Stimulated activated CD8-positive, alpha-beta memory T cell treated with anti-CD3 and anti-CD28 coated beads, Interleukin-15, amount 100 ng/mL, for 24 hours (primary cell): ENCODE measurements at places on chromosomes 6 and 20.

DNA sequence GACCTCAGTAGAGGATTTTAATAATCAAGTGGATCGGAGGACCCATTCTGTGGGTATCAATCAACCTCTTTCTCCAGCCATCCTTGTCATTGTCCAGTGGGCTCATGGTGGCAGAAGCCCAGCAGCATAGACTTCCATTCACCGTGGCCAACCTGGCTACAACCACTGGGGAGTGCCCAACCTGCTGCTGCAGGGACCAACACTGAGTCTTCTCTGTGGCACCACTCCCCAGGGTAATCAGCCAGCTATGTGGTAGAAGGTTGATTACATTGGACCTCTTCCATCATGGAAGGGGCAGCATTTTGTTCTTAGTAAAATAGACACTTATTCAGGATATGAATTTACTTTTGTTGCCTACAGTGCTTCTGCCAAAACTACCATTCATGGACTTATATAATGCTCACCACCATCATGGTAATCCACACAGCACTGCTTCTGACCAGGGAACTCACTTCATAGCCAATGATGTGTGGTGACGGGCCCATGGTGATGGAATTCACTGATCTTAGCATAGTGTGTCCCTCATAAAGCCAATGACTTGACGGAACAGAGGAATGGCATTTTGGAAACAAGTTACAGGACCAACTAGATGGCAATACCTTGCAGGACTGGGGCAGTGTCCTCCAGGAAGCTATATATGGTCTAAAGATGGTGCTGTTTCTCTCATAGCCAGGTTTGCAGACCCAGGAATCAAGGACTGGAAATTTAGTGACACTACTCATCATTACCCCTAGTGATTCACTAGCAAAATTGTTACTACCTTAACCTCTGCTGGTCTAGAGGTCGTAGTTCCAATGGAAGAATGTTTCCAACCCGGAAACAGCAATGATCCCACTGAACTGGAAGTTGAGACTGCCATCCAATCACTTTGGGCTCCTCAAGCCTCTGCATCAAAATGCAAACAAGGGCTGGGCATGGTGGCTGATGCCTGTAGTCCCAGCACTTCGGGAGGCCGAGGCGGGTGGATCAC, 7.6 kb downstream of the CD24 start:
- DNase-seq, result no peak

GRCh38 chr6:51529240-51529639, 558.2 kb downstream of the PKHD1 start:
- DNase-seq, result no peak

- no peak for DNase-seq
Observed at GRCh38 chr6:165929607-165930006, 238.0 kb downstream of the TBXT start.

DNA sequence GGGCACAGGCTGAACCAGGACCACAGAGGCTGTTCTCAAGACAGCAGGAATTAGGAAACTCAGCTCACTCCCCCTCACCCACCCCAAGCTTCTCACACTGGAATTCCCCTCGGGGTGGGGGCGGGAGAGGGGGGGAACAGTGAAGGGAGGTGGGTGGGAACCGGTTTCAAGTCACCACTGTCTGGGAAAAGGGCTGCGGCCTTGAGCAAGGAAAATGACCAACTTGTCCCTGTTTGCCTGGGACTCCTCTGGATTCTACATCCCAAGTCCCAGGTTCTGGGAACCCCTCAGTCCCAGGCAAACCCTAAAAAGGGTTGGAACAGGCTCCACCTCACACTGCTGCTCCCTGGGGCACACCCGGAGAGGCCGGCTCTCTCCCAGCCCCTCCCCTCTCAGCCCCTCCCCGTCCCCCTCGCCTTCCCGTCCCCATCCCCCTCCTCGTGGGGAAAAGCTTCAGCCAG, 230.7 kb downstream of the TFAP2C start:
- no peak for DNase-seq

DNA sequence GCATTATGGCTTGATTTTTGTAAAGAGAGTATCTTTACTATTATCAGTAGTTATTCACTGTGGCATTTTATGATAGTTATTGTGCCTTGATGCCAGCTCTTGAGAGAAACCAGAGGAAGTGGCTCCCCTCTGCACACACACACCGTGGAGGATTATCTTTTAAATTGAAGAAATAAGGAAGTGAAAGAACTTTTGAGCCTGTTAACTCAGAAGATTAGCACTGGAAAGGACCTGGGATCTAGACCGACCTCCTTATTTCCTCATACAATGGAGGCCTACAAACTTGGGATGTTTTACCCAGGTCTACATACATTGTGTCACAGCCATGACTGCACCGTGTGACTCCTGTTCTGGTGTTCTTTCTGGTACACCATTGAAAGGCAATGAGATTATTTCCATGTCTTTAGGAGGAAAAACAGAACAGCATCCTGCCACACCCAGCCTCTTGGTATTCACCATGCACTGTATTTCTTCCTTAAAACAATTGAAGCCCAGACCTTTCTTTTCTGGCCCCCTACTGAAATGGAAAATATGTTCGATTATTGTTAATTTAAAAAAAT, 40.6 kb downstream of the HECA start:
- DNase-seq, result no peak

- DNase-seq, result no peak
Observed at GRCh38 chr6:135647521-135647920, 150.0 kb upstream of the AHI1 start.

DNA sequence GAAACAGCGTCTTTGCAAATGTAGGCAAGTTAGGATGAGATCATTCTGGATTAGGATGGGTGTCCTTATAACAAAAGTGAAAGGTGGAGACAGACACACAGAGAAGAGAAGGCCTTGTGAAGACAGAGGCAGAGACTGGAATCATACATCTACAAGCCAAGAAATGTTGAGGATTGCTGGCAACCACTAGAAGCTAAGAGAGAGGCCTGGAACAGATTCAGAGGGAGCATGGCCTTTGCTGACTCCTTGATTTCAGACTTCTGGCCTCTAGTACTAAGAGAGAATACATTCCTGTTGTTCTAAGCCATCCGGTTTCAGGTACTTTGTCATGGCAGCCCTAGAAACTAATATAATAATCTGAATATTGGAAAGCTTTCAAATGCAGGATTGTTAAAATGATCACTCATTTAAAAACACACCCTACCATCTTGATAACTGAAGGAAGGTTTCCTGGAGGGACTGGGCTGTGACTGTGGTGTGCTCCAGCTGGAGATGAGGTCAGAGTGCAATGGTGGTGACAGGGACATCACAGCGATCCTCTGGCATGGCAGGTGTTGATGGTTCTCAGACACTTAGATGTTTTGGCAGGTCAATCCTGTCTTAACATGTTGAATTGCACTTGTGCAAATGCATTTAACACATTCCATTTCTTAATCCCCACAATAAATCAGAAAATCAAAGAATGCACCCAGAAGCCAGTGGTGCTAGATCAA, 25.1 kb downstream of the CD83 start:
- DNase-seq, result no peak

DNA sequence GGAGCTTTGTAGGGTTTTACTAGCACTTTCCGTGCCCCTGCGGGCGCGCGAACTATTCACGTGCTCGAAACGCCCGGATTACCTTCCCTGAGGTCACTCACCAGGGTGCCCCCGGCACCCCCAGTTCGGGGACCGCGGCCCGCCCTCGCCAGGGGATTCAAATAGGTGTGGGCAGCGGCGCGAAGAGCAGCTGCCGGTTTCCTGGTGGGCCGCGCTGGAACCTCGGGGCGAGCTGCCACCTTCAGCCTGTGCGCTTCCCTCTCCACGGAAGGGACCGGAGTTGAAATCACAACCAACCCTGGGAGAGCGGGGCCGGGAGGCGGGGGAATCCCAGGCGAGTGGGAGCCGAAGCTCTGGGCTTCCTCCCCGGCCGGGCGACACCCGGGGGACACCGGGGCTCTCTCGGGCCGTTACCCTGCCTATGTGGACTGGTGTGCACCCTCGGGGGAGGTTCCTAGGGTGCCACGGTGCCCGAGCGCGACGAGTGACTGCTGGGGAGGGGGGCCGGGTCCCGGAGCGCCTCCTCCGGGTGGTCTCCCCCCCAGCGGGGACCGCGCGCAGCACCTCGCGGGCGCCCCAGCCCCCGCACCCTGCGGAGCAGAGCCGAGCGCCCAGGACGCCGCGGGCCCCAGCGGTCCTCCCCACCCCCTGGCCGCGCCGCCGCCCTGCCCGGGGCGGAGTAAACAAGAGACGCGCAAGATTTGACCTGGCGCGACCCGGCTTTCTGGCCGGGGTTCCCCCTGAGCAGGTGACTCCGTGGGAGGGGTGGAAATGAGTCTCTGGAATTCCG, 2.1 kb upstream of the HIVEP2 start:
- peak; percentile 47 for DNase-seq
